Small intestine (tissue), 16 donors: ENCODE measurements at places on chromosomes 5 and 9. TPM values are rescaled to one million over a fixed set of nuclear protein-coding genes. Genes with fewer than 3 reads are reported as not detected.

ADGRV1 gene
- 2.9 TPM for polyA plus RNA-seq

KIF24 gene
- polyA plus RNA-seq: 0.27 TPM

CYFIP2 gene
- 10.8 TPM for polyA plus RNA-seq

NTRK2 gene
- not detected for polyA plus RNA-seq

N4BP3 gene
- polyA plus RNA-seq: 2.1 TPM

PTGER4 gene
- polyA plus RNA-seq: 6.7 TPM

ZDHHC11B gene
- 18.8 TPM for polyA plus RNA-seq
